Skin of body (tissue), 3 donors: ENCODE measurements at places on chromosomes 3 and 15.
A peak's percentile ranks its signal among the peaks of the same experiment; 100 is the strongest.

DNA sequence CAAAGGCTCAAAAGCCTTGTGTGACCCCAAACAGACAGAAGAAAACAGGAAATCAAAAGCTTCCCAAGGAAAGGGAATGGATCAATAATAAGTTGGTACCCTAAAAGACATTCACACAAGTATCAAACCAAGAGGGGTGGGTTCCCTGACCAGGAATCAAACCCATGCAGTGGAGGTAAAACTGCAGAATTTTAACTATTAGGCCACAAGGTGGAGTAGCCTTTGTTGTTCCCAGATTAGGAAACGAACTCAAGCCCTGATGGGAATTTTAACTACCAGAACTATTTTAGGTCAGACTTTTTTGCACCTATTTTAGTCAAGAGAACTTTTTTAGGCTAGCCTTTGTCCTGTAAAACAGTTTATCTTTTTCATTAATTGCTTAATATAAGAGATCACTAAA, 31.4 kb downstream of the SETMAR start:
- DNase-seq, result no peak

GRCh38 chr3:179853176-179853575, 183.6 kb downstream of the PEX5L start:
- DNase-seq, result no peak

- DNase-seq, result no peak
These were observed 204.3 kb downstream of the SUCLG2 start for GRCh38 chr3:67450153-67450552.

DNA sequence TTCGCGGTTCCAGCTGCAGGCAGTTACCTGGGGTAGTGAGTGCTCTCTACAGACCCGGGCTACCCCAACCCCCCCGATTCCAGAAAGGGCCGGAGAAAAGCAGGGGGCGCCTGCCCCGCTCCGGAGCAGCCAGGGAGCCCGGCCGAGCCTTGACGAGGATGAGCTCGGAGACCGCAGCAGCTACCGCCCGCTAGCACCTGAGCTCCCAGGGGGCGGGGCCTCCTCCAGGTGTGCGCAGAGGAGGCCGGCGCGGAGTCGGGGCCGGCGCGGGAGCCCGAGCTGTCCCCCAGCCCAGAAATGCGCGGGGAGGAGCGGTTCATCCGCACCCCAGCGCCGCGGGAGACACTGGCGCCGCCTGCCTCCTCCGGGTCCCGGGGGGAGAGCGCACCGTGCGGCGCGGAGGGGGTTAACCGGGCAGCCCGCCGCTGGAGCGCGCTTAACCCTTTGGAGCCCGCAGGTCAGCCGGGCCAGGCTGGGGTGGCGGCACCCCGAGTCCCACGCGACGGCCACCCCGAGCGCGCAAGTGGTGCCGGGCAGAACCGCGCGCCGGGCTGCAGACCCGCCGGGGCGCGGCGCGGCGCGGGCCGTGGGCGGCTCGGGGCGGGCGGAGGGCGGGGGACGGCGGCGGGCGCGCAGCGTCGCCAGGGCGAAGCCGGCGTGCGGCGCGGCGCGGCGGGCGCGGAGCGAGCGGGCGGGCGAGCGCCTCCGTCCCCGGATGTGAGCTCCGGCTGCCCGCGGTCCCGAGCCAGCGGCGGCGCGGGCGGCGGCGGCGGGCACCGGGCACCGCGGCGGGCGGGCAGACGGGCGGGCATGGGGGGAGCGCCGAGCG, at the start of gene CACNA1D:
Gene CACNA1D (plus strand): TSS at position 649 of the 829 bp plus-strand sequence. CDS start 556 bp downstream, outside the sequence.
- no peak for DNase-seq

DNA sequence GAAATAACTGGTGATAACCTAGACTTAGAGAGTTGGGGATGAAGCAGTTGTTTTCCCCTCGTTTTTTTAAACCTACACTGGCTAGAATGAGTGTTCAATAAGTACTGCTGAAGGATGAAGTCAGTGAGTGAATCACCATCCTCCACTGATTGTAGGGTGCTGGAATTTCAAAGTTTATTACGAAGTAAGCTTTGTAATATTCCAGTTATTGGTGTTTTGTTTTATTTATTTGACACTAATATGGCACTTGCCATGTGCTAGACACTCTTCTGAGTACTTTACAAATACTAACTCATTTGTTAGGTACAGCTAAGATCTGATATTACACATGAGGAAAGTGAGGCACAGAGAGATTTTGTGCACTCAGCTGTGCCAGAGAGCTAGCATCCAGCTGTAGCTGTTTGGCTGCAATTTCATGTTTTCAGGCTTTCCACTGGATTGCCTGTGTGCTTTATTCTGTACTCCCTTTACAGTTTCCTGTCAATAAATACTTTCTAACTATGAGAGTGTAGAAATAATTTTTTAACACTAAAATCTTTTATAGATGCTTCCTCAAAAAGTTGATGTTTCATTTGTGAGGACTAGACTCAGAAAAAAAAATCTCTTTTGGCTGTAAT, 5.8 kb downstream of the MAP2K5 start:
- peak; percentile 1 for DNase-seq

GRCh38 chr3:47313341-47314055, 30.8 kb downstream of the KLHL18 start:
- no peak for DNase-seq

DNA sequence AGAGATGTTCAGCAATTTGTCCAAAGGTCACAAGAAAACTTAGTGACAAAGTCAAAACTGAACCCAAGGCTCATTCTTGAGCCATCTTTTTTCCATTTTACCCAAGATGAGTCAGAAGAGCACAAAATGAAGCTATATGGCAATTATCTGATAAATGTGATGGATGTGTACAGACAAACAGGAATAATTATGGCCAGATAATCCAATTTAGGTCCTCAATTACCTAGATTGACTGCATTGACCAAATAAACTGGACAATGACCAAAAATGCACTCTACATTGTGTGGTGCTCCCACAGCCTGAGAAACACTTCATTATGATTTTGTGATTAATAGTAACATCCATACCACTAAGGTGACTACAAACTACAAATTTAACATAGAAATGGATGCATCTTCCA, 1105.8 kb downstream of the IGSF11 start:
- DNase-seq, result no peak

- DNase-seq, result no peak
These were observed 482.5 kb upstream of the TBL1XR1 start for GRCh38 chr3:177679568-177680471.

DNA sequence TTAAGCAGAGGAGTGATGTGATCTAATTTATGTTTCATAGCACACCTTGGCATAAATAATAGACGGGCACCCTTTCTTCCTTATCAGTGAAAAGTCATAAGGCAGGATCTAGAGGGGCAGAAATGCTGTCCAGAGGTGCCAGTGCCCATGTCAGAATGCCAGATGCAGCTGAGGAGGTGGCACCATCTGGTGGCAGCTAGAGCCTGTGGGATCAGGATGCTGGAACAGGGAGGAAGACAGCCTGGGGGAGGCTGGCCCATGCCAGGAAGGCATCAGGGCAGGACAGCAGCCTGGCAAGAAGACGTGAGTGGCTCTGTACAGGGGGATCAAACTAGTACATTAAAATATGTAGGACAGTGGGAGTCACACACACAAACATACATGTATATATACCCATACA, 16.5 kb downstream of the MYH15 start:
- no peak for DNase-seq

- DNase-seq, result no peak
These were observed 766.5 kb downstream of the NTRK3 start for GRCh38 chr15:87489902-87490665.

DNA sequence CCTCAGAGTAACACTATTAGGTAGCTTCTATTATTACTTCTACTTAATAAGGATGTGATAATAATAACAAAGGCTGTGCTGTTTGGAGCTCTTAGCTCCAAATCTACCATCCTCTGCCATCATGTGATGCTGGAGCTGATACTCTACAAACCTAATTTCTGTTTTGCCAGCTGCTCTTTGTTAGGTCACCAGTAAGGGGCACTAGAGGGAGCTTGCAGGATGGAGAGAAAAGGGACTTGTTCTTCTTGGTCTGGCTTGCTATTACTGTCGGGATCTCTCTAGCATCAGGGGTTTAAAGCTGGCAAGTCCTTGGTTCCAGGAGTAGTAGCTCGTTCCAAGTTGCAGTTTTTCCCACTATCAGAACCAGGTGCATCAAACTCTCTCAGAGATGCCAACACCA, 194.9 kb upstream of the KBTBD8 start:
- DNase-seq, result no peak

- no peak for DNase-seq
These were observed 15.1 kb downstream of the TLNRD1 start for GRCh38 chr15:81015621-81016488.

DNA sequence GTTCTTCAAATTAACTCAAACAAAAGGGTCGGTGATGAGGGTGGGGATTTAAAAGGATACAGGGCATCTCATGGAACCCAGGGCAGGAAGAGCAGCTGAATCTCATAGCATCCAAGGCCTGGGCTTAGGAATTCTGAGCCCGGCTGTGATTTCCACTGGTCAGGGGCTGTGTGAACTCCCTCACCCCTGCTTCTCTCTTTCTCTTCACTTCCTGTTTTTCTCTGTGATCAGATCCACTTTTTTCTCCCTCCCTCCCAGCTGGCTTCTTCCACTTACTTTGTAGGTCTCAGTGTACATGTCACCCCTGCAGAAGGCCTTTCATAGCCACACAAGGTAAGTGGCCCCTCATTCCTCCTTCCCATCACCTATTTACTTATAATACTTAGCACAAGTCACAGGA, 68.2 kb upstream of the CORO2B start:
- DNase-seq, result no peak

DNA sequence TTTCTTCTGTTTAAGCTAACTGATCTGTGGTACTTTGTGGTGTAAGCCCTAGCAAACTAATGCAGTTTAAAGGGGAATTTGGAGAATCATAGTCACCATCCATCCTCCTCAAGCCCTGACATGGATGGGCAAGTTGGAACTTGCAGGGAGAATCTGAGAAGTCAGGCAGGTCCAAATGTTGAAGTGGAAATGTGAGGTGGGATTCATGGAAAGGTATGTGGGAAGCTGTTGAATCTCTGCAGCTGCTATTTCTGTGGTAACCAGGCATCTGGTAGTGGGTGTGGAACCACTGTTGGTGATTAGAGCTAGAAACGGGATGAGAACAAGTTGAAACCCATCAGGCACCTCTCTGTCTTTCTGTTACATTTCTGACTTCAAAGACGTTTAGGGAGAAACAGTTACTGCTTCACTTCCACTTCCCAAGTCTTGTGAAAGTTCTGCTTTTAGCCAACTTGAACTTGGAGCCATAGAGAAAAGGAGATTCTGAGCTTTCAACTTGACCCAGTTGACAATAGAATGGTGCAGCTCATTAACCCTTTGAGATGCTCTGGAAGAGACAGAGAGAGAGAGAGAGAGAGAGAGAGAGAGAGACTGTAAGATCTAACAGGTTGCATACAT, 38.1 kb upstream of the NMNAT3 start:
- DNase-seq, result peak; percentile 2

DNA sequence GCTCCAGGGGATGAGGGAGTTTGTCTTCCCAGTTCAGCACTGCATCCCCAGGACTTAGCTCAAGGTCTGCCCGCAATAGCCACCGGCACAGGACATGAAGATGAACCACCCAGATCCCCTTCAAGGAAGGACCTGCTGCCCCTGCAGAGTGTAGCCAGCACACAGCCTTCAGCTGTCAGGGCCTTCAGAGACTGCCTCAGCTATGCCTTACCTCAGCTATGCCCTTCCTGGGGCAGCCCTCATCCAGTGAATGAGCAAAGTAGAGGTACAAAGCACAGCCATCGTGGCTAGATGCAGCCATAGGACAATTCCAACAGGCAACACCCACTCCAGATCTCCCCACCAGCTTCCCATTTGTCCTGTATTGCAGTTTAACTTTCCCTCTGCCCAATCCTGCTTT, 291.2 kb upstream of the STT3B start:
- no peak for DNase-seq

GRCh38 chr15:96858694-96859093, 528.2 kb downstream of the NR2F2 start:
- no peak for DNase-seq

GRCh38 chr3:28347374-28348264, 902 bp upstream of the ZCWPW2 start:
- DNase-seq, result peak; percentile 58

DNA sequence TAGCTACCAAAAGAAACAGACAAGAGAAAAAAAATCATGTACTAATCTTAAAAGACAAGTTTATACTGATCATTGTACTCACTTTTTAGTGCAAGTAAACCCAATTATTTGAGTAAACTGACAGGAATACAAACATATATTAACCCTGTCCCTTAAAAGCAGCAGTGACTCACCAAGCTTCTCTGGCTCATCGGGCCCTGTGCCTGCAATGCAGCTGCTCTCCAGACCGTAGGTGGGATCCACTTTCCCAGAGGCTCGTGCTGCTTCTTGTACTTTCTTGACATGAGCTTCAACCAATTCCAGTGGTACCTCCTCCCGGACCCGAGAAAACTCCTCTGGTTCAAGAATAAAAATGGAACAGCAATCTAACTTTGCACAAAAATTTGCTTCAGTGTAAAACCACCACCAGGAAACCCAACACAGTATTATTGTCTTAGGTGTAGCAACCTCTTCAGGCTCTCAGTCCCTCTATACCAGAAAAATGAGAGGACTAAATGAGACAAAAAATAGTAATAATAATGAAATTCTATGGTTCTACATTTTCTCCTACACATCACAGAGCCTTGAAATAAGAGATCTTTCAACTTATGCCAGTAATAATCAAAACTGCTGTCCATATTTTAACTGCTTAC, 82.6 kb upstream of the CSPG5 start:
- no peak for DNase-seq

- no peak for DNase-seq
These were observed 66.5 kb upstream of the PLXND1 start for GRCh38 chr3:129673012-129673411.

GRCh38 chr3:143676747-143677146, 171.5 kb downstream of the SLC9A9 start:
- no peak for DNase-seq
